Subcutaneous adipose tissue (tissue), 4 donors: ENCODE measurements at places on chromosomes 1 and 21. TPM values are rescaled to one million over a fixed set of nuclear protein-coding genes. Genes with fewer than 3 reads are reported as not detected.

The ZBTB37 gene
- total RNA-seq: 17.6 TPM

The FCN3 gene
- total RNA-seq: 247 TPM

The TNNT2 gene
- not detected for total RNA-seq

The SLC1A7 gene
- total RNA-seq: 0.94 TPM

The C1orf50 gene
- total RNA-seq: 8.3 TPM

The DIO1 gene
- total RNA-seq: not detected

The EPHB2 gene
- total RNA-seq: 9.2 TPM
